ENCODE measurements at places on chromosomes 3 and 15.

DNA sequence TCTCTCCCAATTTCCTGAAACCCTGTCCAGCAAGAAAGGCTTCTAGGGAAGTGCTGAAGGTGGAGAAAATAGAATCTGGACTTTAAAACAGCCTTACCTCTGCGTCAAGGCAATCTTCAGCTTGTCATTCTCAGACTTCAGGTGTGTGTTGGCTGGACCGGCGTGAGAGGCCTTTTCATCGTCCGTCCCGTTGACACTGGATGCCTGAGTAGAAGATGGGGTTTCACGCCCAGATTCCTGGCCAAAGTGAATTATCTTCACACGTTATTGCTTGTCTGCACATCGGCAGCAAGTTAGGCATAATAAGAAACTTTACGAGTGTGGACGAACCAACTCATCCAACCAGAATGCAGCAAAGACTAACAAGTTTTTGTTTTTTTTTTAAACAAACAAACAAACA is 49.5 kb downstream of the WHAMM start:
- DNase-seq, result no peak

GRCh38 chr15:88834211-88834812 is 31.1 kb downstream of the ACAN start:
- peak; percentile 18 for DNase-seq

GRCh38 chr3:49519916-49520385 is 34.3 kb upstream of the BSN start:
- no peak for DNase-seq

GRCh38 chr3:192850451-192850981 is 67.1 kb downstream of the MB21D2 start:
- DNase-seq, result peak; percentile 79

DNA sequence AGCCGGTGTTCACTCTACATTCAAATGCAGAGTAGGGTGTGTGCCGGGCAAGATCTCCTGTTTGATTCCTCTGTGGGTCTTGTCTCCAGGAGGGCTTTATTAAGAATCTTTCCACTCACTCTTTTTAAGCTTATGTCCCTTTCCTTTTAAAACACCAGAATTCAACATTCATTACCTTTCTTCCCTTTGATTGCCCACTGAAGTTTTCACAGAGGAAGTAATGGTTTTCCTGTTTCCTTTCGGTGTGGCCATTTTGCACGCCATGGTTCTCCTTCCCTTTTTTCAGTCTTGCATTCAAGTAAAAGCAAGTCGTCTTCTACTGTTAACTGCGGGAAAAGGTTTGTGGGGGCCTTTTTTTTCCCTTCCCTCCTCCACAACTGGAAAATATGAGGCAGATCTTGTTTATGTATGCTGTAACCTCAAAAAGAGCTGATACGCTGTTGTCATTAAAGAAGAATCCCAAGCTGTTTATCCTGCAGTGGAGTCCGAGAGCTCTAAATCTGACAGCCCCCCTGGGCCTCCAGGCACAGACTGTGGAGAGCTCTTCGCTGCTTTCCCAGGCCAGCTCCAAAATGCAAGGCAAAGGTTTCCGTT is 40.5 kb downstream of the FILIP1L start:
- DNase-seq, result peak; percentile 48
